HL-60 (cell line): ENCODE measurements at places on chromosomes 2 and 18.
A peak's percentile ranks its signal among the peaks of the same experiment; 100 is the strongest.

DNA sequence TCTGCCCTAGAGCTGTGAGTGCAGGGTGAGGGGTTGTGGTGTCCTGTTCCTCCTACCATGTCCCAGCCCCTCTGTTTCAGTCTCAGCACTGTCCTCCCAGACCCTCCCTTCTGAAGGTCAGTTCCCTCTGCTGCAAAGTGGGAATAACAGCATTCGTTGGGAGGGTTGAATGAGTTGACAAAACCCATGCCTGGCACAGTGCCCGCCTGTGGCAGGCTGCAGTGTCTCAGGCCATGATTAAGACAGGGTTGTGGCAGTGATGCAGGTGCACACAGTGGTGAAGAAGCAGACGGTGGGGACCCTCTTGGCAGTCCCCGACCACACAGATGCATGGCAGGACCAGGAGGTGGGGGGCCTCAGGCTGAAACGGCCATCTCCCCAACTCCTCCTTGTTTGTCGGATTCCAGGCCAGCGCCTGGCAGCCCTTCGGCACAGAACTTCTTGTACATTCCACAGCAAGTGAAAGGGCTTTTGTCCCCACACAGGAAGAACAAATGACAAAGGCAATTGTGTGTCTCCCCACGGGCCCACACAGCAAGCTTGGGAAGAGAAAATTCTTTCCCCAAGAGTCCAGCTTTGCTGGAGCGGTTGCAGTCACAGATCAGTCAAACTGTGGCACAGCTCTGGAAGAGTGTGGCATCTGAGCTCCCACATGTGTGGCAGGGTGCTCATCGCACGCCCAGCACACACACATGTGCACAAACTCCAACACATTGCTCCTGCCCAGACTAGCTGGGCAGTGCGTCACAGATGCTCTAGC, 92.0 kb upstream of the MSH2 start:
- DNase-seq, result peak; percentile 68

- no peak for DNase-seq
These were observed 24.5 kb downstream of the IMPA2 start for GRCh38 chr18:12005538-12006487.

DNA sequence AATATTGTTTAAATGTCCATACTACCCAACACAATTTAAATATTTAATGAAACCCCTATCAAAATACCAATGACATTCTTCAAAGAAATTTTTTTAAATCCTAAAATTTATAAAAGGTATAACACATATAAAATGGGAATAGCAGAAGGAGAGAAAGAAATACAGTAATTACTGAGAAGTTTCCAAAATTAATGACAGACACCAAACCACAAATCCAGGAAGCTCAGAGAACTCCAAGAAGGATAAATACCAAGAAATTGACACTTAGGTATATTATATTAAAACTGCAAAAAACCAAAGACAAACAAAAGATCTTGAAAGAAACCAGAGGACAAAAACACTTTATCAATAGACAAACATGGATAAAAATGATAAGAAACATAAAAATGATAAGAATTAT, 101.1 kb downstream of the MEMO1 start:
- DNase-seq, result no peak

DNA sequence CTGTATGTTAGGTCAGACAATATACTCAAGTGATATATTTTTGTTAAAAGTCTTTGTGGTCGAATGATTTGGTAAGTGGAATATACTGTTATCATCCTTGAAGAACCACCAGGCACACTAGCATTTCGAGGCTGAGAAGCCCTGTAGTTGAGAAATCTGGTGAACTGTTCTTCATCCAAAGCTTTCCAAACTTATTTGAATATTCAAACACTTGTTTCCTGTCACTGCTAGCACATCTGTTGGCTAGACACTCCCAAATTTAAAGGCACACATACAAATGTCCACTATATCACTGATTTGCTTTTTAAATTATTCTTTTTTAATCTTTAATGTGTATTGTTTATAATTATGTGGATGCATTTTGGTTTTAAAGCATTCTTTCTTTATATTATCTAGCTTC, 241.9 kb upstream of the CNTNAP5 start:
- DNase-seq, result no peak

DNA sequence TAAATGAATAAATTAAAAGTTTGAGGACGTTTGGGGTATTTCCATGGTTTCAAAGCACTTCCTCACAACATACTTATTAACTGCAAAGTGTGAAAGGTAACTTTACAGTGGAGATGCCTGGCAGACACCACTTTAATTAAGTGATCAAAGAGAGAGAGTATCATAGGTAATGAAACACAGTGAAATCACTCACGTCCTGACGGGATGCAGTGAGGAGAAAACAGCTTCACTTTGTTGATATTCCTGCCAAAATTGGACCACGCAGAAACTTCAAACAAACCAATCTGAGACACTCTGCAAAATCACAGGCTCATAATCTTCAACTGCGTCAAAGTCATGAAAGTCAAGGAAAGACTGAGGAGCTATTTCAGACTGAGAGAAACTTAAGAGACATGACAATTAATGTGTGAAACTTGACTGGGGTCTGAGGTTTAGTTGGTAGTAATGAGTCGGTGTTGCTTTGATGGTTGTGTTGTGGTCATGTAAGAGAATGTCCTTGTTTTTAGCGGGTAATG, 66.0 kb upstream of the ITGB6 start:
- DNase-seq, result no peak
